Stimulated activated CD4-positive, alpha-beta T cell treated with anti-CD3 and anti-CD28 coated beads, Interleukin-12 subunit alpha, Interleukin-12 subunit beta, amount 100 ng/mL, for 24 hours (primary cell): ENCODE measurements at places on chromosomes 12 and 14.

- DNase-seq, result no peak
Observed at GRCh38 chr12:78018171-78018910, 187.6 kb downstream of the NAV3 start.

DNA sequence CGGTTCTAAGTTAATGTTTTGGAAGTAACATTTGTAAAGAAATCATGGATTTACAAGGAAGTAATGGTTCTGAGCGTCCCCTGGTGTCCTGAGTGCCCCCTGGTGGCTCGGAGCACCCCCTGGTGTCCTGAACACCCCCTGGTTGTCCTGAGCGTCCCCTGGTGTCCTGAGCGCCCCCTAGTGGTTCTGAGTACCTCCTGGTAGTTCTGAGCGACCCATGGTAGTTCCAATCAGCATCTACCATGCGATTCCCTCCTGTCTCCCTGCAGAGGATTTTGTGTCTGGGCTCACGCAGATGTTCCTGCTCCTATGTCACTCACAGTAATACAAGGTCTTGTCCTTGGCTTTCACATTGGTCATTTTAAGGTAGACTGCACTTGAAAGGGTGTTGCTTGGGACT is 1352.9 kb downstream of the TMEM121 start:
- DNase-seq, result no peak

DNA sequence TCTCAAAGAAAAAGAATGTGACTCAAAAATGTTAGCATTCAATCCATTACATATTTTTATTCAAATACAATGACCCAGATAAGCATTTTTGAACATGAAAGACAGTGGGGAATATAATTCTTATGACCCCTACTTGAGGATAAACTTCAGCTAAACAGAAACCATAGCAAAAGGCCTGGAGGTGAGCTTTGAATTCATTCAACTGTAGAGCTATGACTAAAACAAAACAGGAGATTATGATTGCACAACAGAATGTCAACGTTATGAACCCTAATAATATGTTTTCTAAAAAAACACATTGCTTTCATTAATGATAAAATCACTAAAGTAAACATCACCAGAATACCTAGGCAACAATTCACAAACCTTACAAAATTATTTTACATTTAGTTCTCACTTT is 27.8 kb downstream of the EFCAB11 start:
- no peak for DNase-seq

GRCh38 chr14:100383727-100384158 is 60.6 kb downstream of the SLC25A47 start:
- DNase-seq, result peak; percentile 50
